Activated naive CD8-positive, alpha-beta T cell treated with anti-CD3 and anti-CD28 coated beads for 36 hours (primary cell): ENCODE measurements at places on chromosomes 5 and 9. TPM values are rescaled to one million over a fixed set of nuclear protein-coding genes. Genes with fewer than 3 reads are reported as not detected.

DNA sequence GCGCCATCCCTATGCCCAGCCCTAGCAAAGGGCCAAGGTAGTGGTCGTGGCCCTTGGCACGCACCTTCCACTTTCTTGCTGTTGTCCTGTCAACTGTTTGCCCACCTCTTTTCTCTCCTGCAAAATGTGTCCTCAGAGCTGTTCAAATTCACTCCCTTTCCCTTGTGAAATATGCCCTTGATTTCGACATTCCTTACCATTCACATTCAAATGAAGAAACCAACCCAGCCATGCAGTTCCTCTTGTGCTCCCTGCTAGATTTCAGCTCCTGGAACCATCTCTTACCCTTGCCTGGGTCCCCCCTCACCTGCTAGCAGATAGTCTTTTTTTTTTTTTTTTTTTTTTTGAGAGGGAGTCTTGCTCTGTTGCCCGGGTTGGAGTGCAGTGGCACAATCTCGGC lies 19.6 kb upstream of the HRH2 start:
- no peaks in the 10 kb centered on the region for H3K27me3 ChIP-seq
- no peak overlapping the region for H3K4me3 ChIP-seq
- no peak for DNase-seq
- H3K27ac ChIP-seq: no peak overlapping the region
- no peaks in the 10 kb centered on the region for H3K36me3 ChIP-seq
- H3K4me1 ChIP-seq: peaks cover 37% of the 10 kb centered on the region

INSL4 gene
- not detected for total RNA-seq

GRCh38 chr5:177511181-177511580 lies 1.6 kb upstream of the DOK3 start:
- H3K27me3 ChIP-seq: no peaks in the 10 kb centered on the region
- H3K27ac ChIP-seq: no peak overlapping the region
- H3K4me3 ChIP-seq: no peak overlapping the region
- peaks cover 41% of the 10 kb centered on the region for H3K36me3 ChIP-seq
- H3K4me1 ChIP-seq: peaks cover 31% of the 10 kb centered on the region

GRCh38 chr9:78566948-78567675 lies 270.2 kb downstream of the PSAT1 start:
- H3K27me3 ChIP-seq: peaks cover 5% of the 10 kb centered on the region
- H3K36me3 ChIP-seq: no peaks in the 10 kb centered on the region
- no peaks in the 10 kb centered on the region for H3K4me1 ChIP-seq
- no peak for DNase-seq
- H3K4me3 ChIP-seq: no peak overlapping the region
- no peak overlapping the region for H3K27ac ChIP-seq

GRCh38 chr5:177354711-177355110 lies 3.0 kb upstream of the RGS14 start:
- H3K27me3 ChIP-seq: no peaks in the 10 kb centered on the region
- no peak overlapping the region for H3K27ac ChIP-seq
- peaks cover 12% of the 10 kb centered on the region for H3K36me3 ChIP-seq
- H3K4me3 ChIP-seq: no peak overlapping the region

- no peak overlapping the region for H3K27ac ChIP-seq
- H3K4me3 ChIP-seq: no peak overlapping the region
- no peak for DNase-seq
- H3K36me3 ChIP-seq: no peaks in the 10 kb centered on the region
- H3K27me3 ChIP-seq: no peaks in the 10 kb centered on the region
These were observed 139.2 kb downstream of the GABBR2 start for GRCh38 chr9:98569491-98569890.

GRCh38 chr5:142959683-142960657 lies 189.8 kb downstream of the ARHGAP26 start:
- peak overlapping the region; percentile 54 for H3K27ac ChIP-seq
- peaks cover 21% of the 10 kb centered on the region for H3K36me3 ChIP-seq
- H3K4me1 ChIP-seq: peaks cover 13% of the 10 kb centered on the region
- H3K27me3 ChIP-seq: no peaks in the 10 kb centered on the region

DNA sequence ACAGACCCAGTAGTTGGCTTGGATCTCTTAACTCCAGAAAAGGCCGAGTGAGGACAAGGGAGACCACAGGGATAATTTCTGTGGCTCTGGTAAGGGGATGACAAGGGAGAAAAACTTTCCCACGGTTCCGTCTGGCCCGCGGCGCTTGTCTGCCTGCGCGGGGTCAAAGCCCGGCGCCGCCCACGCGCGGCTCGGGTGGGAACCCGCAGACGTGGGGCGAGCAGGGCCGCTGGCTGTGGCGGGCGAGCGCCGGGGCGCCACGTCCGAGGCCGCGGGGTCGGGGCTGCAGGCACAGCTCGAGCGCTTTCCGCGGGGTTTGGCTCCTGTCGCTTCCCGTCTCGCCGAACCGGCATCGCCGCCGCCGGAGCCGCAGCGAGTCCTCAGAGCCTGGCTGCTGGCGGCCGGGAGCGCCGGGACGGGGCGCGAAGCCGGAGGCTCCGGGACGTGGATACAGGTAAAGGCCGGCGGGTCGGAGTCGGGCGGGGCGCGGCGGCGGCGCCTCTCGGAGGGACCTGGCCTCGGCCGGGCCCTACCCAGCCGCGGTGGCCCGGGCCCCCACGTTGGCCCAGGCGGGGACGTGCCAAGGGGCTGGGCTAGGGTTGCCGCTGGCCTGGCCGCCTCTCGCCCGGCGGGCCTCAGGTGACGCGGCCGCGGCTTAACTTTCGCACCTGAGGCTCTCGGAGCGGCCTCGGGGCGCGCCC lies at the start of gene RNF180:
TSS of gene RNF180 (plus strand) at position 344 of the 701 bp plus-strand sequence. CDS start 34,965 bp downstream, outside the sequence.
- no peaks in the 10 kb centered on the region for H3K36me3 ChIP-seq
- H3K4me1 ChIP-seq: peaks cover 2% of the 10 kb centered on the region
- peaks cover 39% of the 10 kb centered on the region for H3K27me3 ChIP-seq
- no peak within 1 kb of the TSS for H3K27ac ChIP-seq
- peak within 1 kb of the TSS; percentile 43 for H3K4me3 ChIP-seq
- peak; percentile 6 for DNase-seq

SLC28A3 gene
- total RNA-seq: 0.41 TPM

DNA sequence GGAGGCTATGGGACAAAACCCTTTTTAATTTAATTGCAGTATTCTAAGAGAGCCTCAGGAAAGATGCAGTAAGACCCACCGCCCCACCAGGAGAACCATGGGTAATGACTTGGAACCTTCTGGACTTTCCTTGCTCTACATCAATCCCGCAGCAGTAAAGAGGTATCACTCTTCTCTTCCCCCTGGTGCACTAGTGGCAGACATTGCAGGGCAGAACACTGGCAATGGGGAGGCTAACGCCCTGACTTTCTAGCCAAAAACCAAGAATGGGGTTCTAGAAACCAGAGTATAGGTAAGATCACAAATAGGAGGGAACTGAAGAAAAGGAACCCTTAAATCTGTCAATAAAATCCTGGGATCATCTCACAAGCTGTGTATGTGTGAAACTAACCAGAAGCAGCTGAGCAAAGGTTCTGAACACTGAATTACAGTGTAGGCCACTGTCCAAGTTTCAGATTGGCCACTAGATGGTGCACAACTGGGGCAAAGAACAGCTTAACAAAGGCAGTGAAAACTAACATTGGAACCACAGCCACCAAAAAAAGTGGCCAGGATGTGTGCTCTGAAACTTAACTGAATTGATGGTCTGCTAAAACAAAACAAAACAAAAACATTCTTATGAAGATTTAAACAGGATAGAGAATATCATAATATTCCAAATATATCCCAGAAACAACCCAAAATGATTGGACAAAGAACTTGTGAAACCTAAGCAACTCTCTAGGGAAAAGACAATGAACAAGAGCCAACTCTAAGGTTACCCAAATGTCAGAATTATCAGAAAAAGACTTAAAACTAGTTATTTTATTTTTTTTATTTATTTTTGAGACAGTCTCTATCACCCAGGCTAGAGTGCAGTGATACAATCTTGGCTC lies 6.6 kb upstream of the FAM151B start:
- no peak overlapping the region for H3K27ac ChIP-seq
- DNase-seq: peak; percentile 6
- H3K27me3 ChIP-seq: no peaks in the 10 kb centered on the region
- no peak overlapping the region for H3K4me3 ChIP-seq
- peaks cover 29% of the 10 kb centered on the region for H3K36me3 ChIP-seq

- DNase-seq: no peak
- no peaks in the 10 kb centered on the region for H3K27me3 ChIP-seq
- no peaks in the 10 kb centered on the region for H3K4me1 ChIP-seq
These were observed 314.5 kb downstream of the TMEM161B start for GRCh38 chr5:87954121-87954520.

DNA sequence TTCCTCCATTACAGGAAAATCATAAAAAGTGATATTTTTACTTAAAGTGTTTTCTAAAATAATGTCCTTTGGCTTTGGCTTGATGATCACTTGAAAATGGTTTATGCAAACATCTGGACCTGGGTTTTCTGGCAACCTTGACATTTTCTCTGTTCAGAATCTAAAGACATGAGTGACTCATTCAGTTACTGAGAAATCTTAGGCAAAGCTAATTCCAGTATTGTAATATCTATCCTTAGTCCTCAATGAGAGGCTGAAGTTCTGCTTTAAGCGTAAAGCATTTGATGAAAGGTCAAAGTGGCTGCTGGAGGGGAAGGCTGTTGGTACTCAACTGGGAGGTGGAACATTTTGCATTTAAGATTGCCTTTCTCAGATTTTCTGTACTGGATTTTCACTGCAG lies 2.3 kb downstream of the MAN2A1 start:
- peaks cover 56% of the 10 kb centered on the region for H3K4me1 ChIP-seq
- no peak for DNase-seq
- no peaks in the 10 kb centered on the region for H3K27me3 ChIP-seq
- peaks cover 30% of the 10 kb centered on the region for H3K36me3 ChIP-seq
- peak overlapping the region; percentile 89 for H3K27ac ChIP-seq

DNAI1 gene
- not detected for total RNA-seq

GRCh38 chr5:110475529-110475928 lies 250.9 kb downstream of the TMEM232 start:
- no peaks in the 10 kb centered on the region for H3K27me3 ChIP-seq
- H3K27ac ChIP-seq: no peak overlapping the region
- H3K4me1 ChIP-seq: no peaks in the 10 kb centered on the region
- H3K36me3 ChIP-seq: peaks cover 2% of the 10 kb centered on the region
- no peak overlapping the region for H3K4me3 ChIP-seq

CER1 gene
- not detected for total RNA-seq

DNA sequence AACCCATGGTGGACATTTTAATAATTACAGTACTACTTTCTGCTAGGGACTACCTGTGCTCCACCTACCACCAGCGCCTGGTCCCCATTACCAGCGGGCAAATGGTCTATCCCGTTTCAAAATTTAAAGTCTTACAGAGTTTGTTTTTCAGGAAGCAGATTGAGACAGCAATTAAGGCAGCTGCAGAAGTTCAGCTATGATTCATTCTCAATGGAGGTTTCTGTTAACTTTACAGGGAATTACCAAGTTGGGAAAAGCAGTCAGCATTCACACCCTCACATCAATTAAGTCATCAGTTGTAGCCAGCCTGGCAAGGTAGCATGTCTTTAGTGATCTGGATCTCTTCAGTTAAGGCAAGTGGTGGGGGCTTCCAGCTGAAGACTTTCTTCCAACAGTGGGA lies 410.6 kb upstream of the DAB2 start:
- no peak overlapping the region for H3K27ac ChIP-seq
- no peaks in the 10 kb centered on the region for H3K36me3 ChIP-seq
- H3K4me3 ChIP-seq: no peak overlapping the region
- no peak for DNase-seq
- H3K27me3 ChIP-seq: peaks cover 11% of the 10 kb centered on the region
- H3K4me1 ChIP-seq: no peaks in the 10 kb centered on the region

DNA sequence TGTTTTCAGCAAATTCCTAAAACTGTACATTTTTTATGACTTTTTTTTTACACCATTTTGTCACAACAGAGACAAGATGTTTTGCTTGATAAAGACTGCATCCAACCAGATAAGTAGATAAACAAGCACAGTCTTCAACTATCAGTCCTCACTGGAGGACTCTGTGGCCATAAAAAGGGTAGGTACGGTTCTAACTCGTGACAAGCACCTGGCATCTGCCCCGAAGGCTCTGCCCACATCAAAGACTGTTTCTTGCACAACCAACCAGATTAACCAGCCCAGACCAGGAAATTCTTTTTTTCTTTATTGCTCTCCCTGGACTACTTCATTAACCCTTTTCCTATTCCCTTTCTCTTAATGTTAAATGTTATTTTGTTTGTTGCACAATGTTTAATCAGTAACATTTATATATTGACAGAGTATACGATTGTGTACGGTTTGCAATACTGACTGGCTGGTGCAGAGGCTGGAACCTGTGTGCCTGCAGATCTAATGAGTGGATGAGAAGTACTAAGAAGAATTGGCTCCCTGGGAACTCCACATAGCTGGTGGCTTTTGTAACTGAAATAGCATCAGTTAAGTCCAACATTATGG lies 74.1 kb downstream of the SERINC5 start:
- peak; percentile 52 for DNase-seq
- H3K4me3 ChIP-seq: peak overlapping the region; percentile 32
- H3K36me3 ChIP-seq: peaks cover 34% of the 10 kb centered on the region
- H3K27me3 ChIP-seq: no peaks in the 10 kb centered on the region

DNA sequence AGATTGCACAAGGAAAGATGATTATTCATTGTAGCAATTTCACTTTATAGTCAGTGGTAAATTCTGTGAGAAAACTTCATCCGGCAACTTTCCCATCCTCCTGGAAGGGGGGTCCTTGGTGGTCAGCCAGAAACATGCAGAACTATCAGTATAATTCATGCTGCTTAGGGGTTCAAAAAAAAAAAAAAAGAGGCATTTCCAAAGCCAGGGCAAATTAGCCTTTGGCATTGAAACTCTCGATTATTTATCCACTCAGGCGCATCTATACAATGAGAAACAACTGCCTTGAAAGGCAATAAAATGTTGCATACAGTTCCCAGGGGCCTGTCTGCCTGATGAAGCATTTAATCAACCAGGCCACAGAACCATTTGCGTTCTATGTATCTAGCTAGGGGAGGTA lies 263.3 kb downstream of the TMEM167A start:
- H3K27me3 ChIP-seq: no peaks in the 10 kb centered on the region
- no peak overlapping the region for H3K4me3 ChIP-seq
- H3K4me1 ChIP-seq: peaks cover 8% of the 10 kb centered on the region
- no peak overlapping the region for H3K27ac ChIP-seq
- no peak for DNase-seq

C5orf34 gene
- 10.1 TPM for total RNA-seq

OSMR gene
- total RNA-seq: not detected

- H3K36me3 ChIP-seq: peaks cover 86% of the 10 kb centered on the region
- peaks cover 87% of the 10 kb centered on the region for H3K4me1 ChIP-seq
- peak; percentile 57 for DNase-seq
- H3K27me3 ChIP-seq: no peaks in the 10 kb centered on the region
These were observed 89.2 kb downstream of the SEMA4D start for GRCh38 chr9:89408628-89409101.

DNA sequence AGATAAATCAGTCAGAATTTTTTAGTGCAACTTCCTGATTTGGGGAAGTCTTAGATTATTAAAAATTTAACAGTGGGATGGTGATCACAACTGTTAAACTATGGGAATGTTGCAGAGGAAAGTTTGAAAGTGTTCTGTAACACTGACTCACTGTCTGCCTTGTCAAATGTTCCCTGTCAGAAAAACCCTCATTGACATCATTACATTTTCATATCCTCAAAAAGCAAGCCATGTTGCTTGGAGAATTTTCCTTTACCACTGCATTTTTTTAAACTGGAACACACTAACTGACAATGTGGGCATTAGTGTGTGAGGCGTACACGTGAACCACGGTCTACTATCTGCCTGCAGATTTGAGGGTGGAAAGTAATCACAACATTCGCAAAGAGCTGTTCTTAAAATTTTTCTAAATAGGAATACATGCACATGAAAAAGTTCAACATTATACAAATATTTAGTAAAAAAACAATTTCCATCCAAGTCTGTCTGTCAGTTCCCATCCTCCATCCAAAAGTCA lies 28.6 kb upstream of the IL7R start:
- H3K4me1 ChIP-seq: peaks cover 89% of the 10 kb centered on the region
- H3K27me3 ChIP-seq: no peaks in the 10 kb centered on the region
- DNase-seq: no peak
- H3K4me3 ChIP-seq: peak overlapping the region; percentile 32
- H3K36me3 ChIP-seq: peaks cover 22% of the 10 kb centered on the region
- H3K27ac ChIP-seq: peak overlapping the region; percentile 94
